DMS79 treated with DMSO at 0.1 percent for 48 hours (cell line): ENCODE measurements at places on chromosomes 1 and 21.

- peak; percentile 35 for DNase-seq
Observed at GRCh38 chr1:113396585-113396984, 6.3 kb downstream of the MAGI3 start.

- DNase-seq, result no peak
Observed at GRCh38 chr1:79501153-79501552, 494.6 kb upstream of the ADGRL4 start.

DNA sequence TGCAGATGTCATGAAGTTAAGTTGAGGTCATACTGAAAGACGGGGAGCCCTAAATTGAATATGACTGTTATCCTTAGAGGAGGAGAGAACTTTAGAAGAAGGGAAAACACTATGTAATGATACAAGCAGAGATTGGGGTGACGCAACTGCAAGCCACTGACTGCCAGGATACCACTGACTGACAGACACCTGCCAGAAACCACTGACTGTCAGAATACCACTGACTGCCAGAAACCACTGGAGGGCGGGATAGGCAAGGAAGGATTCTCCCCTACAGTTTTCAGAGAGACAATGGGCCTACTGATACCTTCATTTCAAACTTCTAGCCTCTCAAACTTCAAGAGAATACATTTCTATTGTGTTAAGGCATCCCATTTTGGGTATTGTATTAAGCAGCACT is 388.7 kb downstream of the USH2A start:
- no peak for DNase-seq

- no peak for DNase-seq
Observed at GRCh38 chr1:232579466-232579865, 50.5 kb downstream of the SIPA1L2 start.

- DNase-seq, result no peak
Observed at GRCh38 chr1:111593403-111594305, 25.9 kb upstream of the RAP1A start.

- no peak for DNase-seq
Observed at GRCh38 chr1:99232172-99232571, 32.1 kb upstream of the PLPPR4 start.

- DNase-seq, result peak; percentile 24
Observed at GRCh38 chr21:19026911-19027310, 623.3 kb upstream of the TMPRSS15 start.

- peak; percentile 96 for DNase-seq
Observed at GRCh38 chr1:232634096-232634495, 4.2 kb upstream of the SIPA1L2 start.

GRCh38 chr1:37746806-37747205 is 18.1 kb downstream of the EPHA10 start:
- no peak for DNase-seq

- DNase-seq, result no peak
Observed at GRCh38 chr21:43929217-43929971, 64.4 kb downstream of the AGPAT3 start.

DNA sequence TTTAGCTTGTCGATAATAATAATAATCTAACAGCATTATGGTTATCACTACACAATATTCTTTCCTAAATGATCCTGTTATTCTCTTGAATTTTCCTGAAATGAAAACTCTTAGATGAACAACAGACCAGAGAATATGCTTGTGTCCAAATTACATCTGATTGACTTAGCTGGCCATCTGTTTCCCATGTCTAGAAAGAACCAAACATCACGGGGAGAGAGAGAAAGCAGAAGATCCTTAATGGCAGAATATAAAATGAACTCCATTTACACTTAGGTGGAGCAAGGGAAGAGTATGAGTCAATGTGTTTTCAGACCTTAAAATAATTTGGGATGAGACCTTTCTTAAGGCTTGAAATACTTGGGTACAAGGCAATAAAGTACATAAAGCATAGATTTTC is 162.2 kb downstream of the DSCAM start:
- DNase-seq, result no peak

GRCh38 chr1:227779021-227779441 is 36.4 kb upstream of the PRSS38 start:
- DNase-seq, result no peak

- no peak for DNase-seq
Observed at GRCh38 chr1:204972426-204972825, 70.6 kb upstream of the CNTN2 start.
